Aorta (tissue), 5 donors: ENCODE measurements at places on chromosomes 12 and 14. TPM values are rescaled to one million over a fixed set of nuclear protein-coding genes. Genes with fewer than 3 reads are reported as not detected.

- no peak for DNase-seq
Measured at GRCh38 chr14:94561656-94562010, 391 bp downstream of the SERPINA4 start.

DNA sequence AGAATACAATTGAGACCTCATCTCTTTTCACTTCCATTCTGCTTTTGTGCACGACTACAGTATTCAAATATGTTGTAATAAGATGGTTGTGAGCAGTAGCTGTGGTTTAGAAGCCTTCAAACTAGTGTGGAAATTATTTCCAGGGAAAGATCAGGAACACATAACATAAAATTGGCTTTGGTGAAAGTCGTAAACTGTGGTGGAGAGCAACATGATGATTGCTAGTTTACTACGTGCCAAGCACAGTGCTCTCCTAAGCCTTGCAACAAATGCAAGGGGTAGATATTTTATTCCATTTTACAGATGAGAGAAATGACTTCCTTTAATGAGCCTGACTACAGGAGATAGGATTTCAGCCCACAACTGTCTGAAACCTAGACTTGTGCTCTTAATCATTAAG, 172.4 kb upstream of the LMNTD1 start:
- no peak for DNase-seq

DNA sequence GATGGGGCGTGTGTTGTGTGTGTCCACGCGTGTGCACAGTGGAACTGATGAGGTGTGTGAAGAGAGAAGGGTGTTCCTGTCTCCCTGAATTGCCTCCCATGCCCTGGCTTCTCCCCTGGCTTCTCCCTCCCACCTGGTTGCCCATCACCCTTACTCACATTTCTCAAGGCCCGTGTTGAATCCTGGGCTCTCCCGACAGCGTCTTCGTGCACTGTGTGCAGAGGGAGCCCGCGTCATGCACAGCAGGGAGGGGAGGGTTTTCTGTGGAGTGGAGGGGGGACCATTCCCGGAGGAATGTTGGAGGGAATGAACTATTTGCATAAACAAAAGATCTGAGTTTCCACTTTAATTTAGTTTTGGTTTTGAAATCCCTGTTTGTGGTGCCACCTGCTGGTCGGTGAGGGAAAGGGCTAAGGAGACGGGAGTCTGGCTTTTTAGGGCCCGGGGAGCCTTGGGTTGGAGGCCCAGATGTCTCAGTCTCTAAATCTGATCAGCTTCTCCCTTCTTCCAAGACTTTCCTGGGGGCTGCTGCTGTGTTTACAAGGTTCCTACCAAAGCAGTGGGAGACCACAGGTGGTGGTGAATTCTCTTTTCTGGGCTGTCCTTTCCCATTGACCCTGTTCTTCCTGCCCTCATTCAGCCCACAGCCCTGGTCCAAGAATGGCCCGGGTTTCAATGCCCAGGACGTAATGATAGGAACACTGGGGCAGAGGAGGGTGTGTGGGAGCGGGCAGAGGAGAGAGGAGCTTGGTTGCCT, at the start of gene C1R:
TSS of gene C1R (minus strand) at position 217 of the 757 bp plus-strand sequence. CDS start at position 160, 57 bp downstream.
- DNase-seq: peak; percentile 92

DNA sequence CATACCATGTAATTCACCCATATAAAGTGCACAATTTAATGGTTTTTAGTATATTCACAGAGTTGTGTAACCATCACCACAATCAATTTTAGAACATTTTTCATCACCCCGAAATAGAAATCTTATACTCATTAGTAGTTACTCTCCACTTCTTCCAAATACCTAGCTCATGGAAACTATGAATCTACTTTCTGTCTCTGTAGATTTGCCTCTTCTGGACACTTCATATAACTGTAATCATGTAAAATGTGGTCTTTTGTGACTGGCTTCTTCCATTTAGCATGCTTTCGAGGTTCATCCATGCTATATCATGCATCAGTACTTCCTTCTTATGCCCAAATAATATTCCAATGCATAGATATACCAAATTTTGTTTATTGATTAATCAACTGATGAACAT, 10.8 kb downstream of the DNAI7 start:
- DNase-seq: no peak

GRCh38 chr12:43267818-43268217, 284.2 kb downstream of the ADAMTS20 start:
- no peak for DNase-seq

GRCh38 chr12:71760471-71760870, 5.8 kb downstream of the RAB21 start:
- DNase-seq: no peak

- DNase-seq: peak; percentile 91
Measured at GRCh38 chr12:3122841-3123678, 45.9 kb downstream of the TSPAN9 start.

DNA sequence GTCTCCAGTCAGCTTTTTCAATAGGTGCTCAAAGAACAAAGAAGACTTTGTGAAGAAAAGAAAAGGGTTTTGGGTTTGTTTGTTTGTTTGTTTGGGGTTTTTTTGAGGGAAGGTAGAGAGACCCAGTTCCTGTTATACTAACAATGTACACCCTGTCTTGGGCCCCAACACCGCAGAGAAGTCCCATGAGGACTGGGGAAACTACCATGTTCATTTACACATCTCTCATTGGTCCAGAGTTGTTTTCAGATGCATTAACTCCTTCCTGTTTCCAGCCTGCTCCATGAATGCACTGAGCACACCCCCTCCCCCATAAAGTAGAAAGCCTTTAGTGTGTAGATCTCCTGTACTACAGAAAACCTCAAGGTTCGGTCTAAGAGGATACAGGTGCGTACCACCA, 51.1 kb upstream of the SLC8A3 start:
- DNase-seq: no peak

GRCh38 chr12:72296389-72296788, 24.2 kb downstream of the TRHDE start:
- DNase-seq: no peak

- peak; percentile 55 for DNase-seq
Measured at GRCh38 chr14:61505815-61506809, 184.7 kb downstream of the PRKCH start.

DNA sequence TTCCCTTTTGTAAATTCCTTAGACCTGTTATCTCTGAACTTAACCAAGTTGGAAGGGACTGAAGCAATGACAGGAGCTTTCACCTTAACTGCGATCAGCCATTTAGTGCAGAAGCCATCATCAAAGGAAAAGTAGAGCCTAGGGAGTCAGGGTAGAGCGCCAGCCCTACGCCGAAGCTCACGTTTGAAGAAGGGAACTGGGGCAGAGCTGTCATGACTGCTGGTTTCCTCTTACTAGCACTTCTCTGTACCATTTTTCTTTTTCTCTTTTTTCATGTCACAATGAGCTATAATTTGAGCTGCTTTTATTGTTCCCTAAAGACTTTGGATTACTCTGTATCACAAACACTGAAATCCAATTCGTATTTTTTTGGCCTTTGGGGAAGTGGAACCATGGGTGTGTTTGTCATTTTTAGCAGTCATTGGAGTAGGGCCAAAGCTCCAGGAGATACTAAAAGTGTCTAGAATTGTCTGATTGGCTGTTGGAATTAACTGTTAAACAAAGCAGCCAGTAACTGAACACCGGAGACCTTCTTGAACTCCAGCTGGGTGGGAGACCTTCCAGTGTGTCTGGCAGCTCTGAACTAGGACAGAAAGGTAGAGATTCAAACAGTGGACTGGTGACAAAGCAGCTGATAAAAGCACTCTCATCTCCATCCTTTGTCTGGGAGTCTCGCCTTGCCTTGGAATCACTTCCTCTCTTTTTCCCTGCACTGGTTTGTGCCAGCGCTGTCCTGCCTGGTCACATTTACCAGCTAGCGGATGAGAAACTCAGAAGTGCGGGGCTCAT, 9.1 kb downstream of the MTRFR start:
- DNase-seq: no peak

DNA sequence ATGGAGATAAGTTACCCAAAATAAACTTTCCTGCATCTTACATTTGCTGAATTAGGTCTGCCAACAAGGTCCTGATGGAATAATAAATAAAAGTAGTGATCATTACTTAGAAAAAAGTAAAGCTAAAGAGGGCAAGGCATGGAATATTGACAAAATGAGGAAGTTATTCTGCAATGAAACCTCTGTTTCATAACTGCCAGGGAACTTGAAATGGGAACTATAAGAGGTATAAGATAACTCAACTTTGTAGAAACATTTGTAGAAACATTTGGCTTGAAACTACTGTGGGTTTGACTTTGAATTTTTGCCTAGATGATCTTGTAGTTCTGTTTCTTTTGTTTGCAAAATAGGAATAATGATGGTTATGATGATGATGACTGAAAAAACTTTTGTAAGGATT, 18.7 kb upstream of the YBX3 start:
- no peak for DNase-seq

The HHIPL1 gene
- 2.5 TPM for total RNA-seq

The POLE2 gene
- 1.2 TPM for total RNA-seq

The KANSL2 gene
- total RNA-seq: 25.6 TPM

The WASHC4 gene
- total RNA-seq: 50.6 TPM

The ASCL1 gene
- not detected for total RNA-seq

The GPHN gene
- 22.2 TPM for total RNA-seq

The LBHD2 gene
- not detected for total RNA-seq

The CLEC7A gene
- total RNA-seq: 25.8 TPM

The MYH6 gene
- not detected for total RNA-seq

The OAS2 gene
- 18.6 TPM for total RNA-seq
